ENCODE measurements at places on chromosomes 7 and 10.
A peak's percentile ranks its signal among the peaks of the same experiment; 100 is the strongest.

DNA sequence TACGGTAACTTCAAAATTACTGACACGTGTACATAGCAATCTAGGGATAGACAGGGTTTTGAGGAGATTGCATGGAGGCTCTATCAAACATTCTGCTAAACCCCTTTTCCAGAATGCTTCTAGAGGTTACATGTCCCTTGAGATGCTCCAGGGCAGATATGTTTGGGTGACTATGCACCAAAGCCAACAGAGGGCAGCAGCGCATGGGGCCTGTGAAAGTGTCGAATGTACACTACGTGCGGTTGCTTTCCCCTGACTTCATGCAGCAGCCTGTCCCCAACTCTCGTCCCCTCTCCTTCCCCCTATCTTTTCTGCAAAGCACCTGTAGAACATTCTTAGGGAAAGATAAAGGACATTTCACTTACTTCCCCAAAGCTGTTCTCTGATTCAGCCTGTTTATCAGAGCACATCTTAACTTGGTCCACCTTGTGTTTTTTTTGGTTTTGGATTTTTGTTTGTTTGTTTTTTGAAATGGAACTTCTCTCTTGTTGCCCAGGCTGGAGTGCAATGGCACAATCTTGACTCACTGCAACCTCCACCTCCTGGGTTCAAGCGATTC is 90.2 kb downstream of the UBE3C start:
- DNase-seq = no peak

- DNase-seq = no peak
These were observed 227.1 kb upstream of the MBL2 start for GRCh38 chr10:52999681-53000080.

- no peak for DNase-seq
These were observed 20.5 kb upstream of the ZNF273 start for GRCh38 chr7:64882341-64883112.

- DNase-seq = no peak
These were observed 97.2 kb upstream of the DKK1 start for GRCh38 chr10:52216852-52217251.

DNA sequence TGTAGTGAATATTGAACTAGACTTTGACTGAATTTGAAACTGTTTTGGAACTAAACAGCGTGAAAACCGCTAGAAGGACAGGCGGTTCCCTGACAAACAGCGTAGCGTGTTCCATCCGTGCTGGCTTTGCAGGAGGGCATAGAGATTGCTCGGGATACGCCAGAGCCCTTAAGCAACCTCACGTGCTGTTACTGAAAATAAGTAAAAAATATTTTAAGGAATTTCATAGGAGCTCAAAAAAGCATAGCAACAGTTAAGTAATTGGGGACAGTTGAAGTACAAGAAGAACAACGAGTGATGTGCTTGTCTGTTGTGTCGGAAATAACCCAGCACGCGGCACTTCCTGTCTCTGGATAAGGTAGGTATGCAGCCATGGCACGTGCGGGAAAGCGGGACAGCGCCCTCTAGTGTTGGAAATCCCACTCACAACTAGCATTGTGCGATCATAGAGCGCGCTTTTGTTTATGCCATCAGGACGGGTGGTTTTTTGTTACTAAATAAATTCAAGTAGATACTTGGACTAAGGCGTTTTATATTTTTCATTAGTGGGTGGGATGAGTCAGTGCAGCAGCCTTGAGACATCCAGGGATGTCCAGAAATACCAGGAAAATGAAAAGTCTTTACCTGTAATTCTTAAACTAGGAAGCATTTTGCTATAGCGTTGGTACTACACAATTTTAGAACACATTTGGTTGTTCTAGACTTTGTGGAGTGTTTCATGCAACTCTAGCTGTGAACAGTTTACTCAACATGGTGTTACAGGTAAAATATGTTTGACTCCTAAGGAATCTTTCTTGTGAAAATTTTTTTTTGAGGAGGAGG is 50.4 kb downstream of the DNAJB6 start:
- DNase-seq = peak; percentile 57

GRCh38 chr7:129371487-129371886 is 62.7 kb upstream of the STRIP2 start:
- DNase-seq = no peak

DNA sequence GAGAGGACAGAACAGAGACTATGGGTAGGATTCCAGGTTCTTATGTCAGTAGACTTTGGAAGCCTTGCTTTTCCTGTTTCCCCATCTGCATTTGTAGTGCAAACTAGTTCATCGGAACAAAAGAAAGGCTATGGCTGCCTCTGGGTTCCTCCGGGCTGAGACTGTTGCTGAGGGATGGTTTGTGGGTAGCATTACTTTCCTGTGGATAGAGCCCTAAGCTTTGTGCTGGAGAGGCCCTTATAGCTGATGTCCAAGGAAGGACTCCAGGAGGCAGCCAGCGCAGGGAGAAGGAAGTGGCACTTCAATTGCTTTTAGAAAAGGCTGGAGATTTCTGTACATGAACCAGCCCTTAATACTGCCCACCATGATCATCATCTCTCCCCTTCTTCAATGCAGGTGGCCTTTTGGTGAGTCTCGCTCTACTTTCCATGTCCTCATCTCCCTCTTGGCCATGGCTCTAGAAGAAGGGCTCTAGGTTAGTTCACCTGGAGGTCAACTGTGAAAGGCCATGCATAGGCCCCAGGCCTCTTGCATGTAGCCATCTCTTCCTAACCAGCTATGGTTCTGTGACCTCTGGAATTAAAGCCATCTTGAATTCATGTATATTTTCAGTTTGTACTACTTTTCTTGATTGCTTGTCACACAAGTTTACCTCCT is 15.4 kb downstream of the MXI1 start:
- no peak for DNase-seq

- no peak for DNase-seq
These were observed 9.8 kb downstream of the PODXL start for GRCh38 chr7:131546583-131547141.

All from activated naive CD4-positive, alpha-beta T cell (primary cell).